ENCODE measurements at places on chromosomes 11 and 22.

- no peak for DNase-seq
Measured at GRCh38 chr11:35098855-35099254, 40.1 kb upstream of the CD44 start.

DNA sequence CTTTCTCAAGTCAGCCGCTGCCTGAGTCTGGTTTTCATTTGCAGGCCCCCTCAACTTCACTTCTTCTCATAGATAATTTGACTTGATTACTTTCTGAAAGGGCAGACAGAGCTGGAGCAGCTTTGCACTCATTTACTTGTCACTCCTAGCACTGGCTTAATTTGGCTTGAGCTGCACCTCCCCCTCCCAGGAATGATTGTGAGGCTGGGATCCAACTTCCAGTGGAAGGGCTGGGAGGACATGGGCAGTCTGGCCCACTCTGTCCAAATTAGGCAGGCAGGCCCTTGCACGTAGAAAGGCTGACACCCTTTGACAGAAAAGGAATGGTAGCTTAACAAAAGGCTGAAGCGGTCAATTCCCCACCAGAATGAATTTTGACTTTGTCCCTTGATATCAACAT is 453.9 kb downstream of the ETS1 start:
- no peak for DNase-seq

GRCh38 chr11:109892321-109892794 is 200.8 kb upstream of the ZC3H12C start:
- peak; percentile 89 for DNase-seq

- no peak for DNase-seq
Measured at GRCh38 chr11:71379701-71380100, 68.5 kb downstream of the DHCR7 start.

GRCh38 chr11:109971184-109971523 is 122.0 kb upstream of the ZC3H12C start:
- DNase-seq = no peak

DNA sequence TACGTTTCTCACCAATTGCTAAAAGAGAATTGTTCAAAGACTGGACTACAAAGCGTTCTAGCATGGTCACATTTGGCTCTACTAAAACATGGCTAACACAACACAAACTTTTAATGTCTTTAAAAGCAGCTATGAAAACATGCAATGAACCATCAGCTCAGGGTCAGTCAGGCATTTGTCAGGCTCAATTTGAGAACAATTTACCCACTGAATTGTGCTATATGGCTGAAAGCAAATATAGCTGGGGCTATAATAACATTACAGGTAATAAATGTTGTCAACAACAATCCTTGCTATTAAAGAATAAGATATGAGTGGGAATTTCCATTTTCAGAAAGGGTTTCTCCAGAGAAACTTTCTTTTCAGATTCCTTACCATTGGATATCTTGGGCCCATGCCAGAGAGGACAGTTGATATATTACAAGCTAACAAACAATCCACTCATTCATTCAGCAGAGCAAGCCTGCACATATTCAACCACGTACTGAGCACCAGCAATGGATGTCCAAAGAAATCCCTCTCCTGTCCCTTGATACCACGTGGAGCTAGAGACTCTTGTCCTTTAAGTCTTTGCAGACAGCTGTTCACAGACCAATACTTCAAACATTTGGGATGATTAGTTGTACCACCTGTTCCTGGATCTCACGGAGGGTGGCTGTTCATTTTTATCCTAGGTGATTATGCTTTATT is 82.5 kb upstream of the DDI1 start:
- no peak for DNase-seq

GRCh38 chr11:4891996-4892640 is 10.4 kb downstream of the OR51T1 start:
- DNase-seq = no peak

- no peak for DNase-seq
Measured at GRCh38 chr11:69868006-69868810, 49.0 kb upstream of the FGF3 start.

All from keratinocyte (primary cell).